ENCODE measurements at places on chromosomes 1 and 21.

DNA sequence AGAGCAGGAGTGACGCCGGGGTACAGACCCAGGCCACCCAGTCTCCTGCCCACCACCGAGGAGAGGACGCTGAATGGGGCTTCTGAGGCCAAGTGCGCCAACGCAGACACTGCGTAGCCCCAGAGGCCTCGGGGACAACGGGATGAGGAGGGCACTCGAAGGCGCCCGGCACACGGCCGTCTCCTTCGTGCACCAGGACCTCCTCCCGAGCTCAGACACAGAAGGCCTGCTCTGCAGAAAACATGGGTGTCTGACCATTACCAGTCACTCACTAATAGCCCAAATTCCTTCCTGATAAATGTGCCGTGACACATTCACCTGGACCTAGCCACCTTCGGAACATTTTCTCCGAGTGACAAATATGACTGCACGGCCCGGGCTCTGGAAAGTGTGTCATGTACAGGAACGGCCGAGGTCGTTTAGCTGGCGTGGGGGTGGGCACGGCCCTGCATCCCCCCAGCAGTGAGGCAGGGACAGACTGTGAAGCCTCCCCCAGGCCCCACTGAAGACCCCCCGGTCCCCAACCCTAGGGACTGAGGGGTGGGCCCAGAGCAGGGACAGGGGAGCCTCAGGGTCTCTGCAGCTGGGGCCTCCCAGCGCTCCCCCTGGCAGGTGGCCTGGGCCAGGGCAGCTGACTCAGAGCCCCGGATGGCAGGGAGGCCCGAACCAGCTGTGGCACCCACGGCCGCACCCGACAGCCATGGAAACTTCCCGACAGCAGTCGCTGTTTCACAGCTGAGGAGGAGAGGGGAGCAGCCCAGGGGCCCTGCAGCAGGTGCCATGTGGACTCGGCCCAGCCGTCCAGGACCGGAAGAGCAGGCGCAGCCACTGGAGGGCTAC, 16.7 kb upstream of the COL6A2 start:
- DNase-seq, result no peak

GRCh38 chr1:113191579-113192076, 118.6 kb downstream of the LRIG2 start:
- no peak for DNase-seq

DNA sequence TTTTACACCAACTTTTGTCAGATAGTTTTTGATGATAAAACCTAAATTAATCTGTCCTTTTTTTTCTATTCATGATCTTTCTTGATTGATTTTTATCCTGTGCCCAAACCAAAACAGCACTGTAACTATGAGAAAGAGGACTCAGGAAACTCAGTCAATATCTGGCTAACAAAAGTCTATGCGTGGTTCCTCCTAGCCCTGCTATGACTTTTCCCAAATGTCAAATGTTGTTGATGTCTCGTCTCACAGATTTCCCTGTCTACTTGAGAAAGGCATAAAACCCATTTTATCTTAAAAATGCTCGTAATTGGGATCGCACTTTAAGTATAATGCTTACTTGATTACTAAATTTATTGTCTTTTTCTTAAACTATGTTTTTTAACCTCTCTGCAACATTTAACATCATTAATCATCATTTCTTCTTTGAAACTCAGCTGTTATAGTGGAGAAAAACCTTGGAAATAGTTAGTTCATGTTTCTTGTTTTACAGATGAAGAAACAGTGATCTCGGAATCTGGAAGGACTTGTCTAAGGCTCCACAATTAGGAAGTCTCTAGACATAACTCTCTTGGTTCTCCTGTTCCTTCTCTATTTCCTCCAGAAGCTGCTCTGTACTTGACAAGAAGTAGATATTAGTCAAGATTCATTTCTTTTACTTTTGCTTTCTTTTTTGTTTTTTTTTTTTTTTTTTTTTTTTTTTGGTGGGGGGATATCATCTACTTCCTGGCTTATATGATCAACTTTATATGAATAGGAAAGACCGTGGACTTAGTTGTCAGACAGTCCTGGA, 26.2 kb upstream of the PTPRC start:
- DNase-seq, result no peak

DNA sequence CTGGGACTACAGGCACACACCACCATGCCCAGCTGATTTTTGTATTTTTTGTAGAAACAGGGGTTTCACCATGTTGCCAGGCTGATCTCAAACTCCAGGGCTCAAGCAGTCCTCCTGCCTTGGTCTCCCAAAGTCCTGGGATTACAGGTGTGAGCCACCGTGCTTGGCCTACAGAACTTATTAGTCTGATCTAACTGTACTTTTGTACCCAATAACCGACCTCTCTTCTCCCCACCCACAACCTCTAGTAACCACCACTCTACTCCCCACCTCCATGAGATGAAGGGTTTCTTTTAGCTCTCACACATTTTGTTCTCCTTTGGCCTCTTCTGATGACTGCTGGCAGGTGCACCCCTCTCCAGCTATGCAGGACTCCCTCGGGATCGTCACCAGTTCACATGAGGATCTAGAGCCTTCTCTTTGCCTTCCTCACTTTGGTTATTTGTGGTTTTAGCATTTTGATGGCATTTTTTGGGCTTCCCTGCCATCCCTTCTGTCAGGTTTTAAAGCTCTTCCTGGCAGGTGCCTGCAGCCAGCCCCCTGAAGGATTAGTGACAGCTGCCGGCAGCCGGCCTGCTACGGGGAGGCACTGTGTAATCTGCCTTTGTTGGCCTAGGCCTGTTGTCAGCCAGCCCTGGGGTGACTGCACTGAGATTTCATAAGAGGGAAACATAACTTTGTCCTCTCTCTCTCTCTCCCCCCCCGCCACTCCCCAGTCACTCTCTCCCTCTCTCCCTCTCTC, 99.8 kb upstream of the ATP1A1 start:
- no peak for DNase-seq

- no peak for DNase-seq
Observed at GRCh38 chr1:202452508-202452907, 104.0 kb downstream of the PPP1R12B start.

DNA sequence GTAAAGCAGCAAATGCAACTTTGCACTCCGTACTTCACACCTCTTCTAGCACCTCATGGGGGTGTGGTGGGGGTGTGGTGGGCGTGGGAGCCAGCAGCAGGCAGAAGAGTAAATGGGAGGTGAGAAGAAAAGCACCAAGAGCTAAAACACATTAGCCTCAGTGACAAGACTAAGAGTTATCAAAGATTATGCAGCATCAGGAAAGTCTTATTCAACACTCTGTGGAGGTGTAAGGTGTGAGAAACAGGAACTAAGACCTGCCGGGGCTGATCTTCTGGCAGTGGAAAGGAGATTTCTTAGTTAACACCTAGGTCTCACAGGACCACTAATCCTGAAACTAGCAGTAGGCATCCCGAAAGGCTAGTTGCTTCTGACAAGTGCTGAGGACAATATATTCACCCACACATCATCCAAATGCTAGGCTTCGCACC, 9.9 kb downstream of the TGFBR3 start:
- no peak for DNase-seq

- DNase-seq, result no peak
Observed at GRCh38 chr1:161259345-161259702, 779 bp downstream of the PCP4L1 start.

- DNase-seq, result no peak
Observed at GRCh38 chr1:155207806-155208540, at the start of gene THBS3. Gene THBS3, minus strand, starts transcription at chr1:155207897. Its CDS starts 21 bp downstream, at chr1:155207876.

DNA sequence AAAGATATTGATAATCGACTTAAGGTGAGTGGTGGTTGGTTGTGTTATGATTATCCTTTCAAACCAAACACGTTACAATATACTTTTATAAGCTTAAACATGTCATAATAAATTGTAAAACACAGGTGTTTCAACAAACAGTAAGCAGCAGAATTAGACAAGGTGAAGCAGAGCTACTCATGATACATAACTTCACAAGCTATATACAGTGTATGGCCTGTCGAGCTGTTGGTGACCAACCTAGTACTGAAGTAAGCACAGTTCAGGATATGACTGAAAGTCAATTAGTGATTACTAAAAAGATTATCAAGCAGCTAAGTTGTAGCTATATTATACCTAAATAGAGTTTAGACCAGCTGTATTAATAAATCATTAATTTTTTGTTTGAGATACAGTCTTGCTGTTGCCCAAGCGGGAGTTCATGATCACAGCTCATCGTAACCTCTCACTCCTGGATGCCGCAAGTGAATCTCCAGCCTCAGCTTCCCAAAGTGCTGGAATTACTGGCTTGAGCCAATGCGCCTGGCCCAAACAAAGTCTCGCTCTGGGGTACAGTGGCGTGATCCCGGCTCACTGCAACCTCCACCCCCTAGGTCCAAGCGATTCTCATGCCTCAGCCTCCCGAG, 148.1 kb downstream of the EIF4G3 start:
- no peak for DNase-seq

GRCh38 chr1:225441314-225442122, 13.7 kb upstream of the LBR start:
- DNase-seq, result no peak

- no peak for DNase-seq
Observed at GRCh38 chr1:3727042-3727824, 25.0 kb upstream of the CCDC27 start.

DNA sequence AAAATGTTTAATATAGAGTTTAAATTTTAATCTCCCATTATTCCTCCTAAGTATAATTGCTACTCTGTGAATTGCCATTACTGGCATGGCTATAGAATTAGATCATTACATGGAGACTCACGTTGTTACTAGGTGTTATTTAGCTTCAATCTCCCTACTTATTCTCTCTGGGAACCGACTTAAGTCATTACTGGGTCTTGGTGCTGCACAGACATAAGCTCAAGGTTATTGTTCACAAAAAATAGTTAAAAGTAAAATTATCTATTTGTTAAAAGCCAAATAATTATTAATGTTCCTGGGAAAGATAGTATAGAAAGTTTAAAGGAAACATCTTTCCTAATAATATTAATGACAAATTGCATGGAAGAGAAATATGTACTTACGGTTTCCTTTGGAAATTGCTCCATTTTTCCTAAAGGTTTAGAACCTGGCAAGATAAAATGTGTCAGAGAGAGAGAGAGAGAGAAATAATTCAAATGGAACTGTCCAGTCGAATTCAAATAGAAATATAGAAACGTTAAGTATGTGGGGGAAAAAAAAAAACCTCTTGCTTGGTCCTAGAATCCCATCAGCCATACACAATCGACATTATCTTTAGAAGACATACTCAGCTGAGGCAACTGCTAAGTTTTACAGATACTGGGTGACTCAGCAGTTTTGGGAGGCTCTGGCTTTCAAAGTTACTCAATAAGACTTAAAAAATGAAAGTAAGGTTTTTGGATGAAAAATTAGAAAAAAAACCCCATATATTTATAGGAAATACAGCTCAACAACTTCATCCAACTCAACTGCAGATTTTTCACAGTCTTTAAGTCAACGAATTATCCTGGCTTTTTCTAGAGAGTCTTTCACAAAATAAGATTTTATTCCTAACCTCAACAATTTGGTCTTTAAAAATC, at the start of gene SPTA1:
Gene SPTA1, minus strand, starts transcription at position 605 of the 899 bp plus-strand sequence. Its CDS starts 198 bp downstream, at position 407.
- no peak for DNase-seq

GRCh38 chr1:208201229-208201628, 43.0 kb downstream of the PLXNA2 start:
- DNase-seq, result no peak

DNA sequence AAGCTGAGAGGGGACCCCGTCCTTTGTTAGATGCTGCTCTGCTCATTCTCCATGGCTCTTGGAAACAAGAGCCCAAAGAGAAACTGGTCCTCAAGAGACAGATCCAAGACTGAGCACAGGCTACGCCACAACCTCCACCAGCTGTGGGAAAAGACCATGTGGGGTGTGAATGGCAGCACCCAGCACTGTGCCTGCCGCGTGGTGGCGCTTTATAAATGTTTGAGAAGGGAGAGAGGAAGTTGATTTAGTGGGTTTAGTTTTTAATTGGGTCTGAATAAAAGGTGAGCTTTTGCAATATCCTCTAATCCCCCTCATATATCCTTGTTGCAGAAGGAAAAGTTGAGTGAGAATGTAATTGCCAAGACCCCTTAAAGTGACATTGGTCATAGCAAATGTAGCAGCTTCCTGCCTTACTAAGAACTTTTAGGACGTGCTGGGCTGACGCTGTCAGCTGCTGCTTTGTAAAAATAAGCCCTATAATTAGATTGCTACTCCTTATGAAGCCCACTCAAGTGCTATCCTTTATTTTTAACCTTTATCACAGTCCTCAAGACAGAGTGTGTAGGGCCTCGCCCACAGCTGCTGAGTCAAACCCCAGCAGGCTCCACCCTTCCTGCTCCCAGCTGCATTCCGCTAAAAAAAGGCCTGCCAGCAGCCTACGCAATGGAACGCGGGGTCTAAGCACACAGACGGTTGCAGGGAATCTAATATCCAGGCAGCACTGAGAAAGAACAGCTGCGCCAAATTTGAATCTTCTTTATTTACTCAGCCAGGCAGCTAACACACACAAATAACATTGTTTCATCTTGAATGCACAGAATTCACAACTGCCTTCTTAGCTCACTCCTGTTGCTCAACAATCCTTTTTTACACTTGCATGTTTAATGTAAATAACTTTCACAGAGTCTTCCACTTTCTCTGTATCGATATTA, 47.4 kb upstream of the PRDX6 start:
- no peak for DNase-seq

DNA sequence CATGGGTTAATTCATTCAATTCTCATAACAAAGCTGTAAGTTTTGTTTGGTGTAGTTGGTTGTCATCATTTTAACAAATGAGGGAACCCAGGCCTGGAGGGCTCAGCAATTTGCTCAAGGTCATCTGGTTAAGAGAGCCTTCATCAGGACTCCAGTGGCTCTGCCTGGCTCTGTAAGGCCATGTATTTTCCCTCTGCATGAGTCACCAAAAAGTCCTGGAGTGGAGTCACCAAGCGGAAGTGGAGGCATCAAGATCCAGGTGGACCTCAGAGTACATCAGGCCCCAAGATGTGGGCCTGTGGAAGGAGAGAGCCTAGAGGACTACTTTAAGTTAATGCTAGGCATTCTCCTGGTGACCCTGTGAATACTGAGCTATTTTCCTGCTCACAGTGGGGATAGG, 30.0 kb upstream of the RBM15 start:
- DNase-seq, result no peak

- no peak for DNase-seq
Observed at GRCh38 chr1:209387271-209387968, 196.1 kb upstream of the CAMK1G start.

- DNase-seq, result no peak
Observed at GRCh38 chr21:30434033-30434631, 4.1 kb downstream of the KRTAP13-4 start.

GRCh38 chr1:41274752-41275545, 32.8 kb upstream of the SCMH1 start:
- no peak for DNase-seq

DNA sequence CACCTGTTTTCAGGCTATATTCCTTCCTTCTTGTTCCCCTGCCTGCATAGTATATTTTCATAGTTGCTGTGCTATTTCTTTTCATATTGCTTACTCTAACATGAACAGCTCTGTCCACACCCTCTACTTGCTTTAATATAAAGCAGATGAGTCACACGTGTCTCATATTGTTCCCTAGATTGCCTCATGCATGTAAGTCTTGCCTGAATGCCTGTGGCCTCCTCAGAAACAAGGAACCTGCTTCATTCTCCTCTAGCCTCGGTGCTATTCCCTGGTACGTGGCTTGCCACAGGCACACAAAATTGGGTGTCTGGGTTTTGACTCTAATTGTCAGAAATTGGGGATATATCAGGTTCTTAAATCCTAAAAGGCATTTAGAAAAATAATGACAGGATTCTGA, 16.5 kb upstream of the PKP1 start:
- DNase-seq, result no peak
